Heart right ventricle (tissue), 16 donors: ENCODE measurements at places on chromosomes 3 and 15.
A peak's percentile ranks its signal among the peaks of the same experiment; 100 is the strongest.

GRCh38 chr15:80958818-80959495 is 30.7 kb downstream of the MESD start:
- no peaks in the 10 kb centered on the region for H3K36me3 ChIP-seq
- no peak for DNase-seq
- H3K27me3 ChIP-seq: no peaks in the 10 kb centered on the region
- no peaks in the 10 kb centered on the region for H3K4me1 ChIP-seq

DNA sequence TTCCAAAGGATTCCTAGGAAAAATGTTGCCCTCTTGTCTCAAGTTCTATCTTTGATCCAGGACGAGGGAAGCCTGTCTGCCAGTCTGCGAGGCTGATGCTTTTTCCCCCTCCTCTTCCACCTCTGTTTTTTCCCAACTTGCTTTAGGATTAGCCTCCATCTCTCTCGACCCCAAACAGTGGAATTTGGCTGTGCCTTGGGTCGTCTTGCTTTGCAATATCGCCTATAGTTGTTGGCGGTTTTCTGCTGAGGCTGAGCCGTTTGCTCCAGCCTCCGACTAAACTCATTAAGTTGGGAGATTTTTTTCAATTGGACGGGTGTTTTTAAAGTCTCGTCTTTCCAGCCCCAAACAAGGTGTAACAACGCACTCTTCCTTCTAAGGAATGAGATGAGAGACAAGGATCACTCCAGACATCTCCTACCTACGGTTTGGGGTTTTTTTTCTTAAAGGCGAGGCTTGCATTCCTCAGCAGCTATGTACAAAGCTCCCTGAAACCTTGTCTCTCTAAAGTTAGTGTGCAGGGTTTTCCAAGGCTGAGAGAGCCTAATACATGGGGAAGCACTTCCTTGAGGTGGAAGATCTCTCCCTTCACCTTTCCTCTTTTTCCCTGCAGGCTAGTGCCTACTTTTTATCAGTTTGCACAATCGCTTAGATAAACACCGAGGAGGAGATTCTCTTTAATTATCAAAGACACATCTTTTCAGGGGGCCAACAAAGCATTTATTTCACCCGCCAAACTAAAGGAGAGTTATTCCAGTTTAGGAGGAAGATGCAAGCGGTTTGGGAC is 4.8 kb upstream of the NR2F2 start:
- H3K36me3 ChIP-seq: no peaks in the 10 kb centered on the region
- H3K27me3 ChIP-seq: peaks cover 59% of the 10 kb centered on the region
- H3K4me1 ChIP-seq: peaks cover 14% of the 10 kb centered on the region
- DNase-seq: no peak
- H3K27ac ChIP-seq: peak overlapping the region; percentile 85

DNA sequence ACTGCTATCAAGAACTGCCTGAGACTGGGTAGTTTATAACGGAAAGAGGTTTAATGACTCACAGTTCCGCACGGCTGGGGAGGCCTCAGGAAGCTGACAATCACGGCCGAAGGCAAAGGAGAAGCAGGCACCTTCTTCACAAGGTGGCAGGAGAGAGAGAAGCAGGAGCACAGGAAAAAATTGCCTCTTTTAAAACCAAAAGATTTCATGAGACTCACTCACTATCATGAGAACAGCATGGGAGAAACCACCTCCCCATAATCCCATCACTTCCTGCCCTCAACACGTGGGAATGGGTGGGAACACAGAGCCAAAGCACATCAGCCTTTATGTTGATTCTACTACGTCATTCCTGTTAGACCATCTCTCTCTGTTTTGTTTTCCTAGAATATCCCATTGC is 650.9 kb upstream of the SEMA6D start:
- no peak overlapping the region for H3K4me3 ChIP-seq
- no peaks in the 10 kb centered on the region for H3K36me3 ChIP-seq
- DNase-seq: no peak
- H3K4me1 ChIP-seq: no peaks in the 10 kb centered on the region
- H3K27ac ChIP-seq: no peak overlapping the region

GRCh38 chr3:113278599-113278955 is 67.2 kb downstream of the BOC start:
- peaks cover 39% of the 10 kb centered on the region for H3K36me3 ChIP-seq
- H3K27me3 ChIP-seq: no peaks in the 10 kb centered on the region
- H3K27ac ChIP-seq: no peak overlapping the region
- no peak for DNase-seq
- peaks cover 20% of the 10 kb centered on the region for H3K4me1 ChIP-seq
- H3K4me3 ChIP-seq: no peak overlapping the region

GRCh38 chr15:76024021-76024768 is 12.0 kb upstream of the NRG4 start:
- no peak overlapping the region for H3K4me3 ChIP-seq
- no peak overlapping the region for H3K27ac ChIP-seq
- no peaks in the 10 kb centered on the region for H3K4me1 ChIP-seq
- H3K36me3 ChIP-seq: no peaks in the 10 kb centered on the region
- H3K27me3 ChIP-seq: peaks cover 8% of the 10 kb centered on the region
- DNase-seq: no peak

DNA sequence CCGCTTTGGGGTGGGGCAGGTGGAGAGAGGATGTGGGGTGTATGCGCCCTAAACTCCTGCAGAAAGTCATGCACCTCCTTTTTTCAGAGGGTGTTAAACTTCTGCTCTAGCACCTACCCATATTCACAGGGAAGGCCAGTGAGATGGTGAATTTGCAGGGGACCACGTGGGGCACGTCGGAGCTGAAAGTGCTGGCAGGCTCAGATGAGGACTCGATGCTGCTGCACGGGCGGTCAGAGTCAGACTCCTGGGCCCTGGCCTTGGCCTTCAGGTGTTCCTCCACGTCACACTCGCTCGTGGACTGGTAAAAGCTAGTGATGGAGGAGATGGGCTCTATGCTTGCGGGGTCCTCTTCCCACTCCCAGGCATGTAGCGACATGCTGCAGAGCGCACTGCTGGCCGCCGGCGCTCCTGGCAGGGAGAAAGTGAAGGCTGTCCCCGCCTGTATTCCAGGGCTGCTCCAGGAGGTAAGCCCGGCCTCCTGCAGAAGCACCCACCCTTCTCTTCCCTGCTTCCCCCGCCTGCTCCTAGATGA is 883 bp downstream of the CFAP92 start:
- H3K27me3 ChIP-seq: no peaks in the 10 kb centered on the region
- no peak overlapping the region for H3K27ac ChIP-seq
- no peak overlapping the region for H3K4me3 ChIP-seq
- no peak for DNase-seq
- H3K36me3 ChIP-seq: no peaks in the 10 kb centered on the region

- H3K27me3 ChIP-seq: no peaks in the 10 kb centered on the region
- H3K36me3 ChIP-seq: peaks cover 21% of the 10 kb centered on the region
- H3K27ac ChIP-seq: no peak overlapping the region
- H3K4me3 ChIP-seq: no peak overlapping the region
- H3K4me1 ChIP-seq: no peaks in the 10 kb centered on the region
Measured at GRCh38 chr3:58371754-58372153, 39.1 kb downstream of the PXK start.

GRCh38 chr3:130916507-130917167 is 22.8 kb downstream of the ATP2C1 start:
- no peak for DNase-seq
- H3K4me1 ChIP-seq: peaks cover 33% of the 10 kb centered on the region
- H3K4me3 ChIP-seq: no peak overlapping the region
- no peaks in the 10 kb centered on the region for H3K27me3 ChIP-seq
- H3K36me3 ChIP-seq: no peaks in the 10 kb centered on the region

DNA sequence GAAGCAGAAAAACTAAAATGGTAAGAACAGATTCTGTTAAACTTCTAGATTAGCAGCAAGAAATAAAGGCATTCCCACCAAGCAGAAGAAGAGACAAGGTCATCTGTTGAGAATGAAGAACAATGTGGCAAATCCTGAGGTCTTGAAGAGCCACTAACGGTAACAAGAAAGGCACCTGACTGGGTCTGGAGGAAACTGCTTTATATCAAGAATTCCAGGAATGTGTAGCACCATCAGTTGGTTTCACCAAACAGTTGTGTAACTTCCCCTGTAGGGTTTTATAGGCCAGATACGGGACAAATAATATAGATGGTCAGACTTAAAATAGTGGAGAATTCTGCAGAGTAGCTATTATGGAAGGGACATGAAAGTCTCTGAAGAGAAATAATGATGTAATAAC is 57.3 kb downstream of the ACAP2 start:
- peaks cover 13% of the 10 kb centered on the region for H3K4me1 ChIP-seq
- no peak for DNase-seq
- no peaks in the 10 kb centered on the region for H3K27me3 ChIP-seq
- H3K4me3 ChIP-seq: no peak overlapping the region
- peaks cover 15% of the 10 kb centered on the region for H3K36me3 ChIP-seq

- DNase-seq: no peak
- peaks cover 61% of the 10 kb centered on the region for H3K36me3 ChIP-seq
- peak overlapping the region; percentile 54 for H3K27ac ChIP-seq
- peaks cover 47% of the 10 kb centered on the region for H3K4me1 ChIP-seq
- H3K27me3 ChIP-seq: no peaks in the 10 kb centered on the region
Measured at GRCh38 chr3:127779747-127780146, 42.6 kb downstream of the MGLL start.

DNA sequence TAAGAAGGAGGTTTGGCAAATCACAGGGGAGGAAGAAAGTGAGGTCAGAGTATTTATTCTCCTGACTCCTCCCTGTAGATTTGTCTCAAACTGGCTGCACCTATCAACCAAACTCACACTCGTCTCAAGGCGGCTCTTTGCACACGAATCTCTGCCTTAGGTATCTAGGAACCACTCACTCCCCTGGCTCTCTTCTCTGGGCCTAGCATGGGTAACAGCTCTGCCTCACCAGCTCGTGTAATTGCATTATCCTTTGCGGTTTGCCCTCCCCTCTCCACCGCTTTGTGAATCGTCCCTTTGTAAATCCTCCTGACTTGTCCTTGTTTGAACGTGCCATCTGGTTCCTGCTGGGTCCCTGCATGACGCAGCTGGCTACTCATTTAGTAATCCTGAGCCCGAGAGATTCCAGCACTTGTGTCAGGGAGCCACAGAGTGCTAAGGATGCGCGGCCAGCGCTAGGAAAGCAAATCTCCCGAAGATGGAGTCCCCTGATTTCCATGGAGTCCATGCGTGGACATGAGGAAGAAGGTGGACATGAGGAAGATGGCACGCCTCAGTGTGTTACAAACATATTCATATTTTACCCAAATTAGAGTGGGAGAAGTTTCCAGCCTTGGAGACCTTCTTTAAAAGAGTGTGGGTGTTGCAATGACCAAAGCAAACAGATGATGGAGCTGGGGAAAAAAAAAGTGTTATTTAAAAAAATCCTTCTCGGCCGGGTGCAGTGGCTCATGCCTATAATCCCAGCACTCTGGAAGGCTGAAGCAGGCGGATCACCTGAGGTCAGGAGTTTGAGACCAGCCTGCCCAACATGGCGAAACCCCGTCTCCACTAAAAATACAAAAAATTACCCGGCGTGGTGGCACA is 26.7 kb downstream of the NRROS start:
- H3K36me3 ChIP-seq: no peaks in the 10 kb centered on the region
- no peak overlapping the region for H3K27ac ChIP-seq
- H3K4me1 ChIP-seq: no peaks in the 10 kb centered on the region
- H3K4me3 ChIP-seq: no peak overlapping the region

DNA sequence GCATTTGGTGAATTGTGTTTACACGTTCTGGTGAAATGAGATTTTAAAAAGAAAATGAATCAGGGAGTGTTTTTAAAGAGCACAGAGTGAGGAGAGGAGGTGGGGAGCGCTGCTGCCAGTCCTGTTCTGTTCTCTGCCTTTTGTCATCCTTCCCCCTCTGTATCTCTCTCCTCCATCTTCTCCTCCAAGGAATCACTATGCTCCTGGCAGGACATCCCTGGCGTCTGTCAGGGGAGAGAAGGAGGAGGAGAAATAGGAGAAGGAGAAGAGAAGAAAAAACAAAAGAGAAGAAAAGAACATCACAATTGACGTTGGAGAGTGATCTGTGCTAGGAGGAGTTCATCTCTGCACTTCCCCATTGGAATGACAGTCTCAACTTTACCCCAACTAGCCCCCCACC is 627.6 kb upstream of the TBL1XR1 start:
- H3K36me3 ChIP-seq: no peaks in the 10 kb centered on the region
- H3K4me3 ChIP-seq: no peak overlapping the region
- DNase-seq: no peak
- H3K27ac ChIP-seq: no peak overlapping the region

DNA sequence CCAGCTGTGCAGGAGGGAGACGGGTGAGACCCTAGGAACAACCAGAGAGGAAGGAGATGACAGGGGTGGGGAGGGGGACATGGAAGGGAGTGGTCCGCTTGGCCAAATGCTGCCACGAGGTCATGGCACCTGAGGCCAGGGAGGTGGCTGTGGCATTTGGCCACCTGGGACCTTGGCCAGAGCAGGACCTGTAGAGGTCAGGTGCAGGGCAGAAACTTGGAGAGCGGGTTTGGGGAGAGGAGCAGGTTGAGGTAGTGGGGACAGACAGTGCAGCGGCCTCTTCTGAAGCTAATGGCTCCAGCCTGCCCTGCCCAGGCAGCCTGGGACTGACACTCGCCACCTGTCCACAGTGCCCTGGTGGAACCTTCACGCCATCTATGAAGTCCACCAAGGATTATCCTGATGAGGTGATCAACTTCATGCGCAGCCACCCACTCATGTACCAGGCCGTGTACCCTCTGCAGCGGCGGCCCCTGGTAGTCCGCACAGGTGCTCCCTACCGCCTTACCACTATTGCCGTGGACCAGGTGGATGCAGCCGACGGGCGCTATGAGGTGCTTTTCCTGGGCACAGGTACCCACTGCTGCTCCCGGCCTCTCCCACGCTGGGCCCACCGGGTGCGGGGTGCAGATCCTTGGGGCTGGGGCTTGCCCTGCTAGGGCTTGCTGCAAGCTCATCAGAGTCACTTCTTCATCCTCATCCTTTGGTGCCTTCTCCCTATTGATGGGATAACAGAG is 7.0 kb upstream of the GNAT1 start:
- peaks cover 6% of the 10 kb centered on the region for H3K36me3 ChIP-seq
- H3K4me3 ChIP-seq: no peak overlapping the region
- no peak overlapping the region for H3K27ac ChIP-seq
- H3K4me1 ChIP-seq: no peaks in the 10 kb centered on the region
- H3K27me3 ChIP-seq: no peaks in the 10 kb centered on the region

- H3K27ac ChIP-seq: peak overlapping the region; percentile 58
- peaks cover 4% of the 10 kb centered on the region for H3K4me1 ChIP-seq
- H3K4me3 ChIP-seq: no peak overlapping the region
- H3K36me3 ChIP-seq: no peaks in the 10 kb centered on the region
- H3K27me3 ChIP-seq: no peaks in the 10 kb centered on the region
Measured at GRCh38 chr3:57158813-57159738, 6.1 kb downstream of the IL17RD start.

- H3K4me1 ChIP-seq: peaks cover 53% of the 10 kb centered on the region
- no peaks in the 10 kb centered on the region for H3K27me3 ChIP-seq
- H3K36me3 ChIP-seq: no peaks in the 10 kb centered on the region
- no peak overlapping the region for H3K4me3 ChIP-seq
Measured at GRCh38 chr3:177357352-177358090, 160.2 kb upstream of the TBL1XR1 start.

- DNase-seq: peak; percentile 23
- no peaks in the 10 kb centered on the region for H3K27me3 ChIP-seq
- peaks cover 16% of the 10 kb centered on the region for H3K4me1 ChIP-seq
- peak overlapping the region; percentile 39 for H3K27ac ChIP-seq
Measured at GRCh38 chr3:73401616-73402279, 223.0 kb downstream of the PDZRN3 start.

GRCh38 chr3:64561325-64561843 is 126.4 kb downstream of the ADAMTS9 start:
- no peaks in the 10 kb centered on the region for H3K27me3 ChIP-seq
- DNase-seq: no peak
- peaks cover 75% of the 10 kb centered on the region for H3K36me3 ChIP-seq
- no peaks in the 10 kb centered on the region for H3K4me1 ChIP-seq
- H3K27ac ChIP-seq: no peak overlapping the region

GRCh38 chr15:60704129-60704528 is 225.2 kb upstream of the ICE2 start:
- H3K4me3 ChIP-seq: no peak overlapping the region
- no peaks in the 10 kb centered on the region for H3K36me3 ChIP-seq
- no peaks in the 10 kb centered on the region for H3K4me1 ChIP-seq
- no peak for DNase-seq
- H3K27ac ChIP-seq: no peak overlapping the region
- no peaks in the 10 kb centered on the region for H3K27me3 ChIP-seq
